ENCODE measurements at places on chromosomes 2 and 18. TPM values are rescaled to one million over a fixed set of nuclear protein-coding genes. Genes with fewer than 3 reads are reported as not detected.

- peak overlapping the region; percentile 66 for H3K4me3 ChIP-seq
- H3K4me1 ChIP-seq, result peaks cover 38% of the 10 kb centered on the region
- no peaks in the 10 kb centered on the region for H3K36me3 ChIP-seq
- peak overlapping the region; percentile 82 for H3K27ac ChIP-seq
- DNase-seq, result no peak
These were observed 405 bp downstream of the PPP3R1 start for GRCh38 chr2:68251855-68252399.

Gene ASPRV1
- 2.3 TPM for total RNA-seq

DNA sequence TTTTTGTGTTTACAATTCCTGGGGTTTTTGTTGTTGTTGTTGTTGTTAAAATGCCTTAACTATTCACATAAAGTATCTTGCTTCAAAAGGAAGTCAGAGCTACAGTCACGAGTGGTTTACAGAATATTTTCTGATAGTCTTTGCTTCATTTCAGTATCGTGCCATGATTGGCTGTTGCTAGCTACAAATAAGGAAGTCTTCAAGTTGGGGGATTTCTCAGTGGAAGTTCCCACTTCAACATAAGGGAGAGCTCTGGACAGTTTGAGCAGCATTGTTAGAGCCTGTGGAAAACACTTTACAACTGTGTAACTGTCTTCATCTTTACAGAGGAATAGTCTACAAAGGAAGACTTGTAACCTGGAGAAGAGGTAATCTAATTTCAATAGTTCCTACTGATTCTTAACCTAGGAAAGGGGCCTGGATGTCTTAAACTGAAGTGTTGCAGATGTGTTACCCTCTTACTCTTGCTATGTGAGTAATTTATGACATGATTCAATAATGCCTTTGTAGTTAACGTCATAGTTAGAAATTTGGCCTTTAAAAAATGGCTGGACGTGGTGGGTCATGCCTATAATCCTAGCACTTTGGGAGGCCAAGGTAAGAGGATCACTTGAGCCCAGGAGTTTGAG is 23.4 kb upstream of the TANK start:
- no peaks in the 10 kb centered on the region for H3K27me3 ChIP-seq
- H3K4me1 ChIP-seq, result peaks cover 27% of the 10 kb centered on the region
- DNase-seq, result peak; percentile 31

DNA sequence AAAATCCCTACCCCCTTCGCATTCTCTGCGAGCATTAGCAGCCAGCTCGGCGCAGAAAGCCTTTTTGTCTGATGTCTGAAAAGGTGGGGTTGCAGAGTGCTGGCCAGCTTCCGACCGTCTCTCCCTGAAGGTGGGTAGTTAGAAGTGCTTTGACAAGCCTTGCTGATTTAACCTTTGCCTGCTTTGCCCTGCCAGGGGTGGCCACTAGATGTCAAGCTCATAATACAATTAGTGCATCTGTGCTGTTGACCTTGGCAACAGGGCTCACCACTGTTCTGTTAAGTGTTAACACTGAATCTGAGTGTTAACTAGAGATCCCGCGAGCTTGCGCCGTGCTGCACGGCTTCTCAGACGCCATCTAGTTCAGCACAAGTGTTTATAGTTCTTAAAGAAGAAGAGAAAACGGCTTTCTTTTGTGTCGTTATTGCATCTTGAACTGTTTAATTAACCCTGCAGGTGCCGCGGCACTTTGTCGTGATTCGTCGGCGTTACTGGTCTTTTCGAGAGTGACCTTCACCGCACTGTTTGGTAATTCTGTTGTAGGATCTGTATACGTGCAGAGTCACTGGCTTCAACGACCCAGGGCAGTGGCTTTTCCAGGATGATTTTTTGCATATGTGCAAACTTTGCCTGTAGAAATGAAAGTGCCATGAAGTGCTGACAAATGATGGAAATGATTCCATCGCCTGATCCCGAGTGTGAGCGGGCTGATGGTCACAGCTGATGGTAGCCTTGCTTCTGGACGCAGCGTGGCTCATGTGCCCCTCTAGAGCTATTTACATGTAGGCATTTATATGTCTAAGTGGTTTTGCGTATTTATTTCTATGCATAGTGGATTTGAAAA is 5.5 kb downstream of the SALL3 start:
- no peaks in the 10 kb centered on the region for H3K36me3 ChIP-seq
- peaks cover 6% of the 10 kb centered on the region for H3K27me3 ChIP-seq
- H3K4me3 ChIP-seq, result no peak overlapping the region

DNA sequence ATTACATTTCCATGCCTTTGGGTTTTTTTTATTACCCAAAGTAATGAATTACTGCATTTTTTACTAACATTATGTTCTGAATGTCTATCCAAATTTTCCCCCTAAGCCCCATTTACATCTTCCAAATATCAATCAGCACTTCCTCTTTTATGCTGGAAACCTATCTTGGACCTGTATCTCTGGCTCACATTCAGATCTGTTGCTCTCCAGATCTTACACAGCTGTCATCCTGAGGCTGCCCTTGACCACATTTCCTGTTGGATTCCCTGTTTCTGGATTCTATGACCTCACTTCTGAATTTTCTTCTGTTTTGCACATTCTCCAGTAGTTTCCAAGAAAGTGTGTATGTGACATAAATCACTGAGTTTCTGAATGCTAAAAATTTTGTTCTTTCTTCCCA is 146.7 kb downstream of the PDE1A start:
- no peaks in the 10 kb centered on the region for H3K4me1 ChIP-seq
- no peak for DNase-seq
- no peak overlapping the region for H3K4me3 ChIP-seq
- H3K27me3 ChIP-seq, result no peaks in the 10 kb centered on the region

DNA sequence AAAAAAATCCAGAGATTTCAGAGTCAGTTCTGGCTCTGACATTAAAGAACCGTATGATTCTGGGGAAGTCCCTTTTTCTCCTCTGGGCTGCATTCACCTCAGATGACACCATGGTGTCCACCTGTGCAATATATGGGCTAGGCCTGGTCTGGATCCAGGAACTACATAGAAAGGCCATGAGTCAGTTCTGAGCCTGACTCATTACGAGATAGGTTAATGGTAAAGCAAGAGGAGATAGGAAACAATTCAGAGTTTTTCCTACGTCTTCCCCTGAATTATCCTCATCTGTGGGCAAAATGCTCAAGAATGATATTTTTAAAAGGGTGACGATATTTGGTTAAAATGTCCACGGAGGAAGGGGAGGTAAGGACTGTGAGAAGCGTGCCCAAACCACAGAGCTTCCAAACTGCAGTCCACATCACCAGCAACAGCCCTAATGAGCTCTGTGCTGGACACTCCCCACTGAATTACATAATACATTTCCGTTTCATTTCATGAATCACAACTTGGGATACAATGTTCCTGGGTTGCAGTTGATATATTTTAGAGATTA is 180.1 kb upstream of the OSR1 start:
- no peak for DNase-seq
- H3K27ac ChIP-seq, result no peak overlapping the region
- no peaks in the 10 kb centered on the region for H3K4me1 ChIP-seq
- H3K27me3 ChIP-seq, result no peaks in the 10 kb centered on the region
- H3K36me3 ChIP-seq, result no peaks in the 10 kb centered on the region

GRCh38 chr18:58348517-58348916 is 280.4 kb downstream of the ALPK2 start:
- H3K27ac ChIP-seq, result no peak overlapping the region
- DNase-seq, result no peak
- no peaks in the 10 kb centered on the region for H3K36me3 ChIP-seq

Gene DNAJC5G
- not detected for total RNA-seq

Gene STEAP3
- total RNA-seq, result 1.9 TPM

Gene ESPNL
- 0.27 TPM for total RNA-seq

Gene SPATA3
- total RNA-seq, result not detected

Gene MYOM1
- total RNA-seq, result 1.7 TPM

DNA sequence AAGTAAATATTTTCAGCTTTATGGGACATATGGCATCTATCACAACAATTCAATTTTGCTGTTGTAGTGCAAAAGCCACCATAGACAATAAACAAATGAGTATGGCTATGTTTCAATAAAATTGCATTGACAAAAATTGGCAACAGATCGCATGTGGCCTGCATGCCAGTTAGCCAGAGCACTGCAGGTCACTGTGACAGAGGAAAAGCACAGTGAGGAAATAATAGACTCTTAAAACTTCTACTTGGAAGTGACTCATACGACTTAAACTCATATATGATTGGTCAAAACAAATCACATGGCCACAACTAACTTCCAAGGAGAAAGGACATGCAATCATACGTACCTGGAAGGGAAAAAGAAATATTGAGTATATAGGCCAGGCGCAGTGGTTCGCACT is 44.4 kb downstream of the EXOC6B start:
- no peak overlapping the region for H3K4me3 ChIP-seq
- no peaks in the 10 kb centered on the region for H3K36me3 ChIP-seq
- H3K27ac ChIP-seq, result no peak overlapping the region

DNA sequence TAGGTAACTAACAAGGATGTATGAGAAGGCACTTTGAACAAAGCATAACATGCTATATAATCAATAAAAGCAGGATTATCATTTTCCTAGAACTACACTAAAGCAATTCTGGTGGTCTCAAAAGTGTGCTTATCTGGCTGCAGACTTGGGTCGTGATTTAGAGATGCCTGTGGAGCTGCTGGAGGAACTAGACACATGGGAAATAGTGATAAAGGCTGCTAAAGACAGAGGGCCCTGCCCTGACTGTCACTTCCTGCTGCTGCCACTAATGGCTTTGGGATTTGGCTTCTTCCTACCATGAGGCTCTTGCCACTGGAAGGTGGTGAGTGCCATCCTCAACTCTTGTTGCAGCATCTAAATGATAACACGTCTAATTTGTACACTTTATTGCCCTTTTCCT is 22.5 kb downstream of the TMEM178A start:
- H3K36me3 ChIP-seq, result no peaks in the 10 kb centered on the region
- no peak overlapping the region for H3K27ac ChIP-seq

- no peaks in the 10 kb centered on the region for H3K4me1 ChIP-seq
- H3K27me3 ChIP-seq, result no peaks in the 10 kb centered on the region
- H3K4me3 ChIP-seq, result no peak overlapping the region
- no peak for DNase-seq
- no peak overlapping the region for H3K27ac ChIP-seq
- peaks cover 32% of the 10 kb centered on the region for H3K36me3 ChIP-seq
These were observed 12.6 kb upstream of the ICA1L start for GRCh38 chr2:202883987-202884675.

Gene KIF5C
- 6.8 TPM for total RNA-seq

DNA sequence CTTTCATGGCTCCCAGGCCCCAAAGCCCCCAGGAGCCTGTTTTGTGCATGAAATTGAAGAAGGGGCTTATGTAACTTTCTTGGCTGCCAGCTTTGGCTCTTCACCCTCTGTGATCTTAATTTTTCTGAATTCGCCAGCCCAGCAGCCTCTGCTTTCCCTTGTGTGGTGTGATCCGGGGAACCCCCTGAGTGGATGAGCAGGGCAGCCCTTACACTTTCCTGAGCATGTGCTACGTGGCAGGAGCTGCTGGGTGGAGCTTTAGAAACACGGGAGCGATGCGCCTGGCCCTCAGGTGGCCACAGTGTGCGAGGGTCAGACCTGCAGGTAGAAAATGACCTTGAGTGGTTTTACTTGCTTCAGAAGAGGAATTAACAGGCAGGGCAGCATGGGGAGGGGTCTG is 76.4 kb upstream of the MCFD2 start:
- no peaks in the 10 kb centered on the region for H3K4me1 ChIP-seq
- no peak overlapping the region for H3K4me3 ChIP-seq
- no peaks in the 10 kb centered on the region for H3K36me3 ChIP-seq
- no peak for DNase-seq
- no peaks in the 10 kb centered on the region for H3K27me3 ChIP-seq

DNA sequence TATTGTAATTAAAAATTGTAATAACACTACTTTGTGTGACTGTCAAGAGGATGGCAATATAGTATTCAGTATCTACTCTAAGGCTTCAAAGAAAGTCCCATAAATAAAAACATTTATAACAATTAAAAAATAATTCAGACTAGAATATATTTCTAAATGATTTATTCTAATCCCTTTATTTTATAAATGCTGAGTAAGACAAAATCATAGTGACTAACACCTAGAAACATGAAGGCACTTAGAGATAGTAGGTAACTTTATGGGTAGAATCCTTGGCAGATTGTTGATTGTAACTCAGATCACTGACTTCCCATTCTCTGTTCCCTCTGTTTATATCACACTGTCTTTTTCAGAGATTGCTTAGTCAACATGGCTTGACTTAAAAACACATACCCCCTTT is 78.6 kb upstream of the EPB41L5 start:
- H3K4me1 ChIP-seq, result peaks cover 18% of the 10 kb centered on the region
- no peak overlapping the region for H3K27ac ChIP-seq
- no peak for DNase-seq
- H3K4me3 ChIP-seq, result no peak overlapping the region

DNA sequence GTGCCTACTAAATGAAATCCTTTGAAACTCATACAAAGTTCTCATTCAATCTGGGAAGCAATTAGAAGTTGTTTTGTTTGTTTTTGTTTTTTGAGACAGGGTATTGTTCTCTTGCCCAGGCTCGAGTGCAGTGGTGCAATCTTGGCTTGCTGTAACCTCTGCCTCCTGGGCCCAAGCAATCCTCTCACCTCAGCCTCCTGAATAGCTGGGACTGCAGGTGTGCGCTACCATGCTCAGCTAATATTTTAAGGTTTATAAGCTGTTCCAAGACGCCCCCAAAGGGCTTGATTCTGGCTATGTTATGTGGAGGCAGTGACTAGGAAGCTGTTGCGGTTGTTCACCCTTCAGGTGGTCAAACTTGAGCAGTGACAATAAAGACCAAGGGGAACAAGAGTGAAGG is 48.5 kb downstream of the NAB1 start:
- no peaks in the 10 kb centered on the region for H3K36me3 ChIP-seq
- DNase-seq, result no peak
- H3K4me3 ChIP-seq, result no peak overlapping the region
- H3K4me1 ChIP-seq, result no peaks in the 10 kb centered on the region

Gene RGPD3
- total RNA-seq, result not detected

Gene RUFY4
- total RNA-seq, result 1.4 TPM

GRCh38 chr18:8814206-8814605 is 108.8 kb downstream of the MTCL1 start:
- no peak overlapping the region for H3K4me3 ChIP-seq
- no peak overlapping the region for H3K27ac ChIP-seq
- no peaks in the 10 kb centered on the region for H3K27me3 ChIP-seq

Gene EMX1
- total RNA-seq, result not detected

DNA sequence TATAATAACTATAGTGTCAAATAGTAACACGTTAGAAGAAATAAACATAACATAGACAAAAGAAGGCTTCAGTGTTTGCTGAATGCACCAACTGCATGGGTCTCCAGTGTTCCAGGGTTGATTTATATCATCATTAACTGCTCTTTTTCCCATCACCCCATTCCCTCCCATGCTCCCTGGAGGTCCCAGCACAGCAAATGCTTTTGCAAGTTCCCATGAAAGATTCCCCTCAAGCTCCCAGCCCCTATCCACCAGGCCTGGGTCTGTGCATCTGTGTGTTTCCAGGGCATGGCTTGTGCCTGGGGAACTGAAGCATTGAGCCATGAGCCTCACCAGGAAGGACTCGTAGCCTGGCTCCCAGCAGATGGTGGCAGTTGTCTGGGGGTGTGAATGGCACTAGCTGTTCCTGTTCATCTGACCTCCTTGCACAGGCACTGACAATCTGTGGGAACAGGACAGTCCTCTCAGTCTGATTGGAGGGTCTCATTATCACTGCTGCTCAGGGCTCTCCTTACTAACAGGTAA is 164.6 kb upstream of the RMP24 start:
- no peak overlapping the region for H3K4me3 ChIP-seq
- H3K36me3 ChIP-seq, result no peaks in the 10 kb centered on the region
- H3K27me3 ChIP-seq, result no peaks in the 10 kb centered on the region

GRCh38 chr2:74553892-74554819 is at the start of the genes DOK1 and LOXL3:
Gene DOK1, plus strand, starts transcription at chr2:74554720. Its CDS starts 35 bp downstream, at chr2:74554755.
Gene LOXL3, minus strand, starts transcription at chr2:74553942. Its CDS starts 1,308 bp downstream, at chr2:74552634.
- H3K4me1 ChIP-seq, result peaks cover 7% of the 10 kb centered on the region
- peaks cover 9% of the 10 kb centered on the region for H3K27me3 ChIP-seq
- peak; percentile 73 for DNase-seq
- H3K27ac ChIP-seq, result peak within 1 kb of the TSS; percentile 76
- H3K36me3 ChIP-seq, result no peaks in the 10 kb centered on the region

Gene FSIP2
- 0.58 TPM for total RNA-seq
